ENCODE measurements at places on chromosomes 7 and 10. TPM values are rescaled to one million over a fixed set of nuclear protein-coding genes. Genes with fewer than 3 reads are reported as not detected.

GRCh38 chr7:69822386-69822785, 224.1 kb downstream of the AUTS2 start:
- peaks cover 17% of the 10 kb centered on the region for H3K4me1 ChIP-seq
- no peak for DNase-seq
- H3K36me3 ChIP-seq, result no peaks in the 10 kb centered on the region
- H3K4me3 ChIP-seq, result no peak overlapping the region
- H3K27me3 ChIP-seq, result no peaks in the 10 kb centered on the region
- H3K27ac ChIP-seq, result no peak overlapping the region

GRM3 gene
- 0.10 TPM for polyA plus RNA-seq

DNA sequence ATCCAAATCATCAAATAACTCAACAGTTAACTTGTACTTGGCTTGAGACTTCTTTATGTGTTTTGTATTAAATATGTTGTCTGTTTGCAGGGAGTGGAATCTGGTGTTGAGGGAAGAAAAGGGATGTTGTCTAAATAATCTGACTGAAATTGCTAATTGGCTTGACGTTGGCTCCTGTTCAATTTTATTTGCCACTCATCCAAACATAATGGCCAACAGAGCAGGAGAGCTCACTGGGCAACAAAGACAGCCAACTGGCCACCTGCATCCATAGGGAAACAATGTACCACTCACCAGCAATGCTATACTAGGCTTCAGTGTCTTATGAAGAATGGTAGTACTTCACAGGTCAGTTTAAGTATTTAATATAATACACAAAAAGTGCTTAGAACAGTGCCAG, 80.5 kb downstream of the FAM13C start:
- no peaks in the 10 kb centered on the region for H3K36me3 ChIP-seq
- H3K4me1 ChIP-seq, result peaks cover 14% of the 10 kb centered on the region
- no peak overlapping the region for H3K4me3 ChIP-seq

DNA sequence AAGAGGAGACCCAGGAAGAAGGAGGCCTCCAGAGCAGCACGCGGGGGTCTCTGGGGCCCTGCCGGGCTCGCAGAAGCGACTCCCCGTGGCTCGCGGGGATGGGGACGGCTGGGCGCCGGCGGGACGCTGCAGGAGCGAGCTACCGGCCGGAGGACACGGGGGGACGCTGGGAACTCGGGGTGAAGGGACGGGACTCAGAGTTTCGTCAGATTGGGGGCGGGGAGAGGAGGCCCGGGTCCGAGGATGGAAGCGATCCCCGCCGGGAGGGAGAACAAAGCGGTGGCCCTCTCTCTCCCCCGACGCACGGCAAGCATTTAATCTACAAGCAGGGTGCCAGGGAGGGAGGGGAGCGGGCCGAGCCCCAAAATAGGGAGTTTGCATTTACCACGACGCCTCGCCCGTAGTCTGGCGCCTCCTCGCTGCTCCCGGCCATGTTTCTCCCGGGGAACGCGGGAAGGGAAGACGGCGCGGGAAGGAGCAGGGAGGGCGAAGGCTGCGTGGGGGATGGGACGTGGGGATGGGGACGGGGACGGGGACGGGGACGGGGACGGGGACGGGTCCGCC, at the start of gene PRTFDC1:
Gene PRTFDC1, minus strand, starts transcription at position 464 of the 564 bp plus-strand sequence. Its CDS starts 31 bp downstream, at position 433.
- no peaks in the 10 kb centered on the region for H3K27me3 ChIP-seq
- no peaks in the 10 kb centered on the region for H3K36me3 ChIP-seq
- peaks cover 3% of the 10 kb centered on the region for H3K4me1 ChIP-seq
- H3K27ac ChIP-seq, result peak within 1 kb of the TSS; percentile 95
- peak within 1 kb of the TSS; percentile 67 for H3K4me3 ChIP-seq

DNA sequence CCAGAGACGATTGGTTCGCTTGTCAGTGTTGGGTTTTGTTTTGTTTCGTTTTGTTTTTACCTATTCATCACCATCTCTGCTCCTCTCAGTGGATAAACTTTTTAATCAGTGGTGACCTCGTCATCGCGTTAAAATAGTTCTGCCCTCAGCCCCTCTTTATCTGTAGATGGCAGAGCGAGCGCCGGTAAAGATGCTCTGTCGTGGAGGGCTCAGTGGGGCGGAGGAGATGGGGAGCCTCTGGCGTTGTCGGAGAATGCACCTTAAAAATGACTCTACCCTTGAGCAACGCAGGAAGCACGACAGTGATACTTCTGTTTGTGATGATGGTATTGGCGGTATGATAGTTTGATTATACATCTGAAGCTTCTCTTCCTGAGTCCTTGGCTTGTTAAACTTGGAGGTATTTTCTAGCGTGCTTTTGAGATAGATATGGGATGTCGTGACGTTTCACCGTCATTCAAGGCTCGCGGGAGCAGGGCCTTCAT, 554 bp downstream of the CSGALNACT2 start:
- peak overlapping the region; percentile 94 for H3K4me3 ChIP-seq
- H3K4me1 ChIP-seq, result peaks cover 4% of the 10 kb centered on the region
- no peak for DNase-seq
- no peaks in the 10 kb centered on the region for H3K36me3 ChIP-seq
- H3K27ac ChIP-seq, result peak overlapping the region; percentile 97

DNA sequence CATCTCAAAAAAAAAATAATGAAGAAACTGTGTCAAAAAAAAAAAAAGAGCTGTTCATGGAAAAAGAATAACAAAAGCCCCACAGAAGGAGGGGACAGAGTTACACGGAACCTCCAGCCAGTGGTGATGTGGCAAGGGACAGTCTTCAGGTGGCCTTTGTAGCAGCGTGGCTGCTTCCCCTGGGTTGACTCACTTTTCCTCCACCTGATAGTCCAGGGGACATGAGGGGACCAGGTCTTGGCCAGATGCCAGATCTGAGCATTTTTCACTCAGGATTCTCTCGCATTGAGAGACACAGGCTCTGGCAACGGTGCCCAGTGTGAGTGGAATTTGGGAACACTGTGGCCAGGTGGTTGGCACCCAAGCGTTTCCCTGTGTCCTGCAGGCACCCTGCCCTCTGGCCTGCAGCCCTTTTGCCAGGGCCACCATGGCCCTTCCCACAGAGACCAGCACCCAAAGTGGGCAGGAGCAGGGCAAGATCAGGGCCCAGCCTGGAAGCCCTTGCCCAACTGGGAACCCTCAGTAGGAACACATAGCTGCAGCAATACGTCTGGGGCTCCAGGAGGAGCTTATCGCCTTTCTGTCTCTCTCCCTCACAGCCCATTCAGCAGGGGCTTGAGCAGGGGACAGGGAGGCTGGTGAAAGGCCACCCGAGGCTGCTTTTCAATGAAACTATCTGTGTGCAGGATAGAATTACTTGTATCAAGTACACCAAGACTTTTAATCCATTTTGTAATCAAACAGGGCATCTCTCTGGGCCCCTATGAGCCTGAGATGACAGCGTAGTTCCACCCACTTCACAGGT, 159.1 kb downstream of the UBE2H start:
- H3K36me3 ChIP-seq, result no peaks in the 10 kb centered on the region
- no peak overlapping the region for H3K4me3 ChIP-seq
- no peak for DNase-seq

DNA sequence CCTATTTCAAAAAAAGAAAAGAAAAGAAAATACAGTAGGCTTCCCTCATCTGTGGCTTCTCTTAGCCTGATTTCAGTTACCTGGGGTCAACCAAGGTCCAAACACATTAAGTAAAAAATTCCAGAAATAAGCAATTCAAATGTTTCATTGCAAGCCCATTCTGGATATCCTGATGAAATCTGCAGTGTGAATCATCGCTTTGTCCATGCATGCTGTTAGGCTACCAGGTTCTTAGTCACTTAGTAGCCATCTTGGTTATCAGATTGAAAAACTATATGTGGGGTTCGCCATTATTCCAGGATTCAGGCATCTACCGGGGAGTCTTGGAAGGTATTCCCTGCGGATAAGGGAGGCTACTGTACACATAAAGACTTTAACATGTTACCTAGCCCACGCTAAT, 991 bp upstream of the FAM204A start:
- no peaks in the 10 kb centered on the region for H3K27me3 ChIP-seq
- H3K4me3 ChIP-seq, result no peak overlapping the region

ASB4 gene
- 0.23 TPM for polyA plus RNA-seq

GPR158 gene
- 0.13 TPM for polyA plus RNA-seq

- H3K36me3 ChIP-seq, result no peaks in the 10 kb centered on the region
- H3K4me3 ChIP-seq, result no peak overlapping the region
- peak; percentile 48 for DNase-seq
- H3K27me3 ChIP-seq, result no peaks in the 10 kb centered on the region
- no peaks in the 10 kb centered on the region for H3K4me1 ChIP-seq
- no peak overlapping the region for H3K27ac ChIP-seq
Measured at GRCh38 chr10:96339956-96340904, 18.6 kb downstream of the OPALIN start.

DNA sequence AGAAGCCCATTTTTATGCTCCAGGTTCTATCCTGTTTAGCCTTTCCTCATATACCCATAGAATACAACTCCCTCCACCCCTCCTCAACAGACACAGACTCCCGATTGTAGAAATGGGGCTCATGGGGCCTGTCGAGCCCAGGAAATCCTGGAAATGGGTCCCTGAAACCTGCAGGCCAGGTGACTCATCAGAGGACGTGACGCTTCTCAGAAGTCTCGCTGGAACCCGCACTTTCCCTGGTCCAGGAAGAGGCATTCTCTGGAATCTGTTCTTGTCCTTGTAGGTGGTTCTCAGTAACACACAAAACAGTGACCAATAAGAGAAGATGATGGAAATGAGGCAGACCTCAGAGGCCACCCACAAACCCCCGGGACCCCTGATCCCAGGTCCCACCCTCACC, 244.8 kb upstream of the PPP2R2D start:
- no peak overlapping the region for H3K27ac ChIP-seq
- H3K4me3 ChIP-seq, result no peak overlapping the region
- no peaks in the 10 kb centered on the region for H3K36me3 ChIP-seq
- no peaks in the 10 kb centered on the region for H3K27me3 ChIP-seq

Measured in ovary (tissue), 10 donors.